A549 treated with RU486 at 1 μM for 4 hours (cell line): ENCODE measurements at places on chromosomes 7 and 10. TPM values are rescaled to one million over a fixed set of nuclear protein-coding genes. Genes with fewer than 3 reads are reported as not detected.

LIPF gene
- not detected in 5 replicates for total RNA-seq

GPC2 gene
- total RNA-seq, result 0.54 to 1.1 TPM (median 0.96 TPM) in 5 replicates

ATOH7 gene
- total RNA-seq, result 0.23 to 0.43 TPM (median 0.23 TPM) in 5 replicates

PRRT4 gene
- 0.17 to 0.81 TPM (median 0.41 TPM) in 5 replicates for total RNA-seq

PI4K2A gene
- 26.1 to 29.6 TPM (median 28.8 TPM) in 5 replicates for total RNA-seq

NUDT13 gene
- 1.8 to 3.0 TPM (median 2.3 TPM) in 5 replicates for total RNA-seq
